ENCODE measurements at places on chromosomes 4 and X. TPM values are rescaled to one million over a fixed set of nuclear protein-coding genes. Genes with fewer than 3 reads are reported as not detected.

The NFXL1 gene
- total RNA-seq: 11.4 TPM

The IL21 gene
- not detected for total RNA-seq

The RIPPLY1 gene
- total RNA-seq: not detected

The SMIM31 gene
- not detected for total RNA-seq

The PUDP gene
- 11.5 TPM for total RNA-seq

The FMR1NB gene
- total RNA-seq: not detected

The GPR119 gene
- not detected for total RNA-seq

The ETDB gene
- not detected for total RNA-seq

The GALNTL6 gene
- 0.12 TPM for total RNA-seq

The EVC2 gene
- 10.0 TPM for total RNA-seq

The NAP1L2 gene
- 3.9 TPM for total RNA-seq

The GLOD5 gene
- not detected for total RNA-seq

The BOD1L1 gene
- 41.6 TPM for total RNA-seq

The PDGFRA gene
- 152 TPM for total RNA-seq

The FRG2 gene
- not detected for total RNA-seq

The CENPVL1 gene
- total RNA-seq: not detected

The WDFY3 gene
- total RNA-seq: 74.5 TPM

The CXCL5 gene
- 0.25 TPM for total RNA-seq

The LRBA gene
- total RNA-seq: 51.4 TPM

The LANCL3 gene
- 0.12 TPM for total RNA-seq

The TMSB15A gene
- total RNA-seq: 8.7 TPM

The UGT2B7 gene
- not detected for total RNA-seq

The LARP1B gene
- 30.3 TPM for total RNA-seq

The AWAT2 gene
- total RNA-seq: not detected

The S100P gene
- not detected for total RNA-seq

The CXCL1 gene
- 2.9 TPM for total RNA-seq

The SPANXD gene
- total RNA-seq: not detected

The VEGFC gene
- total RNA-seq: 45.3 TPM

The SHROOM2 gene
- total RNA-seq: 0.75 TPM

The SOD3 gene
- total RNA-seq: 5.2 TPM

The CFAP47 gene
- 0.12 TPM for total RNA-seq

The DCLK2 gene
- 14.1 TPM for total RNA-seq

The AP1S2 gene
- total RNA-seq: 85.2 TPM

The EFHC2 gene
- total RNA-seq: 0.50 TPM

The RTL3 gene
- not detected for total RNA-seq

The MAGEA10 gene
- not detected for total RNA-seq

The ANXA10 gene
- 10.7 TPM for total RNA-seq

The F9 gene
- not detected for total RNA-seq

The GCNA gene
- 1.9 TPM for total RNA-seq

The PGAM4 gene
- 0.25 TPM for total RNA-seq

The PCDH11X gene
- total RNA-seq: not detected

The CD40LG gene
- total RNA-seq: not detected

The BMPR1B gene
- 1.1 TPM for total RNA-seq

The ATP6AP1 gene
- total RNA-seq: 58.3 TPM

The NHS gene
- 2.3 TPM for total RNA-seq

The SRPX2 gene
- total RNA-seq: 58.2 TPM

The CSN1S1 gene
- total RNA-seq: not detected

The TECRL gene
- total RNA-seq: not detected

The MXD4 gene
- total RNA-seq: 17.0 TPM

The RBPJ gene
- total RNA-seq: 202 TPM

The FAM47A gene
- total RNA-seq: not detected

The GLRA3 gene
- total RNA-seq: under 0.01 TPM

Measured in uterine smooth muscle cell (primary cell).